ENCODE measurements at places on chromosomes 2 and 18. TPM values are rescaled to one million over a fixed set of nuclear protein-coding genes. Genes with fewer than 3 reads are reported as not detected.

DNA sequence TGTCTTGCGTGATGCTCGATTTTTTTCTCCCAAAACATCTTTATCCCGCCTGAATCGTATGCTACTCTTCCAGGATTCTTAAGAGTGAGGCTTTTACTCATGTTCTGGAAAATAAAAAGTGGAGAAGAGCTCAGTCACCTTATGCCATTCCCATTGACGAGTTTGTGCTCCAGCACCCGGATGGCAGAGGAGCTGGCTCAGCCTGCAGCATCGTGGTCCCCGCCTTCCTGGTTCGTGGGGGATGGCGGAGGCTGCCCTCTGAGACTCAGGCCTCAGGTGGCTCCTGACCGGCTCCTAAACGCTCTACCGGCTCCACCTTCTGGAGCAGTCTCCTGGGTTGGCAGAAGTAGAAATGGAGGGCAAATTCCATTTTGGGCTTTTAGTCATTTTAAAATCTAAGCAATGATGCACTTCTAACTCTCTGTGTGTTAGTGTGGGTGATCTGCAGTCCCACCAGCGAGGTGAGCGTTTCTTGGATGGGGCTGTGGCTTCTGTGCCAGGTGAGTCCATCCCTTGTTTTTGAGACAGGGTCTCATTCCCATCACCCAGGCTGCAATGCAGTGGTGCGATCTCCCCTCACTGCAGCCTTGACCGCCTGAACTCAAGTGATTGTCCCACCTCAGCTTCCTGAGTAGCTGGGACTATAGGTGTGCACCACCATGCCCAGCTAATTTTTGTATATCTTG, 27.8 kb downstream of the RTP5 start:
- no peak for DNase-seq

MZT2B gene
- 427 TPM for total RNA-seq

DNA sequence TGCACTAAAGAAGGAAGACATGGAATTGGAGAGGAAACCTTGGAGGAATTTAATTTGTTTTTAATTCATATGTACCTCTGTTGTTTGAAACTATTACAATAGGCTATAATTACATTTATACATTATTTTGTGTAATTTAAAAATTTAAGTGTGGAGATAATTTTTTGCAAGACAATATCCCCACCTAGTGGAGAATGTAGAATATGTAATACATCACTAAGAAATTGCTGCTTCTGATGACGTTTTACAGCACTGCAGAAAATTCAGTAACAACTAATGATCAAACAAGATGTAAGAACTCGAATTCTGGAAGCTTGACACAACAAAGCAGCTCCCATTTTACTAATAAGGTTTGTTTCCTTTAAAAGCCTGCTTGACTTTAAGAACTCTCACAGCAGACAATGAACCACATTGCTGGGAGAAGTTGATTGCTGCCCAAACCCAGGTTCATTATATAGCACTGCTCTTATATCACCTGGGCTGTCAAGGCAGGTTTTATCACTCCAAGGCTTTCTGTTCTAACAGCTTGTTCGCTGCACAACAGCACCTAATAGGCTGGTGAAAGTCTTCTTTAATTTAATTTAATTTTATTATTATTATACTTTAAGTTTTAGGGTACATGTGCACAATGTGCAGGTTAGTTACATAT, 53.4 kb downstream of the THADA start:
- peak; percentile 64 for DNase-seq

DNA sequence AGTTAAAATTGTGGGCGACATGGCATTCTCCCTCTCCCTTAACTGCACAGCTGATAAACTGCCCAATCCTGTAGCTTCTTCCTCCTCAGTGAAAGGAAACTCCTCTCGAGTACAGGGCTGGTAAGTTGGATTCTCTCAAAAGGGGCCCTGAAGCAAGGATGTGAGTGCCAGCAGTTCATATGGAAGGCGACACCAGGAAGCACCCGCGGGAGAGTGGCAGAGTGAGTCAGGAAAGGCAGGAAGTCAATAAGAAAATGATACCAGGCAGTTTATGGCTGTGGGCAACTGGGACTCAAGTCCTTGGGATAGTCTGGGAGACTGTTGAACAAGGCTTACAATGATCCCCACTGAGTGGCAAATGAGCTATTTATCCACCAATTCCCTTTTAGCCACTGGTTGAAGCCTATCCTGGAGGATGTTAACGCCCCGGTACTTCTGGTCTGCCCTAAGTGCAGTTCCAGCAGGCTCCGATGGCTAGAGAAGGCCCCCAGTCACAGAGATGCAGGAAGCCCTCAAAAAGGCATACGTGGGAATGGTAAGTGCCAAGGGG, 34.8 kb downstream of the ABHD3 start:
- DNase-seq, result peak; percentile 29

SERPINB10 gene
- not detected for total RNA-seq

DNA sequence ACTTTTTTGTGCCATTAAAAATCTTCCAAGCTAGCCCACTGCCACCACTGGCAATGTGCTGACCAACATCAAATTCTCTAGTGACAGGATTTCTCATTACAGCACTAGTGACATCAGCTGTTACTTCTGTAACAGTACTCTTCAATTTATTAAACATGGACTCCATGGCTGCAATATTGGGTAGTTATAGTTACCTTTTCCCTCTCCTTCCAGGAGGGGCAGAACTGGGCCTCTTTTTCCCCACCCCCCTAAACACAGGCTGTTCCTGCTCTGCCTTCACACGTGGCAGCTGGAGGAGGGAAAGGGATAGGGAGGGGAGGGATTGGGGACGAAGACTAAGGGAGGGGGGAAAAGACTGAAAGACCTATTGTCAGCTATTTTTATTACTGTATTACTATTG, 38.1 kb downstream of the TRAK2 start:
- DNase-seq, result no peak

DNA sequence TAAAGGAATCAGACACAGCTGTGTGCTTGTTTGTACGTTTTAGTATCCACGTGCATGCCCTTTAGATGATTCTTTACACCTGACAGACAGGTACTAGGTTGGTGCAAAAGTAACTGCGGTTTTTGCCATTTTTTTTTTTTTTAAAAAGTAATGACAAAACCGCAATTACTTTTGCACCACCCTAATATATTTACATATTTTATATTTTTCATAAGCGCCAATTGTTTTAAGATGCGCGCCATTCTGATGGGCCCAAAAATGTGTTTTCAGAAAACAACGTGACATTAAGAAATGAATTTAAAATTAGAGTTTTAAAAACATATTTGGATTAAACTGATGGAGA, 972 bp upstream of the COBLL1 start:
- no peak for DNase-seq

DNA sequence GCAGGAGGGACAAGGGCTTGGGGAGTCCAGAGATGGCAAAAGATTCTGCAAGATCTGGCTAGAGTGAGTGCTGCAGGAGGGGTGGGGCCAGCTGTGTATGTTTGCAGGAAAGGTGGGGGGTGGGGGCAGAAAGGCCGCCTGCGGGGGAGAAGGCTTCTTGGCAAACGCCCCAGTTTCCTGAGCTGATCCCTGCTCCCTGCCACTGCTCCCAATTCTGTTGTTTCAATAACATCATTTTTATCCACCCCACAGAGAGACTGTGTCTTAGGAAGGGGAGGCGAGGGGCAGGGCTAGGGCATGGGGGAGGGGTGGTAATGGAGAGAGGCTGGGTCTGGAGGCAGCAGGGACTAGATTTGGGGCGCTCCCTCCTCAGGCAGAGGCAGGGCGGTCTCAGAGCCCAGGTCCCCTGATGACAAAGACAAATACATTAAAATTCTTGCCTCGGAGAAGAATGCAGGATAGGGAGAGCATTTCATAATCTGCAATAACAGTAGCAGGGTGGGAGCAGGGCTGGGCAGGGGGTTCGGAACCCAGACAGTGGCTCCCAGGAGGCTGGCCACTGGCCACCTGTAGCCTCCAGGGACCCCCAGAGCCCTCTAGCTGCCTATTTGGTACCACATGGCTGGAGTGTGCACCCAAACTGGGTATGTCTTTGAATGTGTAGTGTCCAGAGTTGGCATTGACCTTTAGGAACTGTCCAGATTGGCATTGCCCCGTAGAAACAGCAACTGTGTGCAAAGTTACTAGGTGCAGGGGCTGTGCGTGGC, 2.1 kb upstream of the WNT6 start:
- peak; percentile 64 for DNase-seq

GLI2 gene
- 0.74 TPM for total RNA-seq

MRPS5 gene
- 61.0 TPM for total RNA-seq

GRCh38 chr2:196248467-196249094, 77.2 kb upstream of the STK17B start:
- no peak for DNase-seq

- DNase-seq, result peak; percentile 35
These were observed 250.9 kb downstream of the PTH2R start for GRCh38 chr2:208657468-208657867.

DNA sequence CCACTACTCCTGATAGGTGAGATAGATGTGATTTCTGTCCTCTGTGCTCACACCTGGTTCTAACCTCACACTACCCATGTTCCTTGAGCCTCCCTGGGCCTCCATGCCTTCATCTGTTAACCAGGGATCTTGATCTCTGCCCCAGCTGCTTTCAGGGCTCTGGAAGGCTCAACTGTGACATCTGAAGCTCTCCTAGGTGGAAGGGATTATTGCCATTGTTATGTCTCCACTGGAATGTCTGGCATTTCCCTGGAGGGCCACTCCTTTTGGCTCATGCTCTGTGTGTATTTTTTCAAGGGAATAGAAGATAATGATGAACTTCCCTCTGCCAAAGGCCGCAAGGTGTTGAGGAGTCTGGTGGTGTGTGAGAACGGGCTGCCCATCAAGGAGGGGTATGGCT, 41.2 kb downstream of the PCARE start:
- DNase-seq, result peak; percentile 57

CD207 gene
- not detected for total RNA-seq

TDRD15 gene
- total RNA-seq, result not detected

DNA sequence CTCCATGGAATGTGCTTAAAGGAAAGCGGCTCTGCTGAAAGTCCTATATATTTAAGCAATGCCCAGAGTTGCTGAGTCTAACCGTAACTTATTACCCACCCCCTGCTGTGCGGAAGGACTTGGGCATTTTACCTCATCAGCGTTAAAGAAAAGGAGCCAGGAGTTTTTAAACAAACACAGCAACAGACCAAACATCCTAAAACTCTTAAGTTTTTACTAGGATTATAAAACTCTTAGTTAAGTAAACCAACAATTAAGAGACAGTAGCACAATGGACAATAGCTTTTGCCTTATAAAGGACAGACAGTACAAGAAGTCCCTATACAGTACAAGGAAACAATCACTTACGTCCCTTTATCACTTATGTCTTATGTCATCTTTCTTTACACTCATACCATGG, 90.2 kb downstream of the ZNF521 start:
- no peak for DNase-seq

DNA sequence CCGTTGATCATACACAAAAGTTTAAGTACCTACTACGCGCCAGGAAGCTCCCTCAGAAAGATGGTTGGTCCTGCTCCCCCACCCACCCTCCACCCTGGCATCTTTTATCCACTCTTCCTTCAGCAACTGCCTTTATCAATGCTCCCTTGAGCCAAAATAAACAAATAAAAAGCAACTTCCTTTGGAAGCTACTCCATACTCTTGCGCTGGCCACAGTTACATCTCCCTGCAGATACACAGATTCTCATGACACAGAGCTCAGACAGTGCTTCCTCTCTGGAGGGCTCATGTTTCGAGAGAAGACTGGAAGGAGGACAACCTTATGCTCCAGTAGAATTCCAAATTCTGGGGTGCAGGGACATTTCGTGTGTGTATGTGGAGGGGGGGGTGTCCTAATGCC, 3.8 kb upstream of the STEAP3 start:
- DNase-seq, result no peak

GRP gene
- total RNA-seq, result not detected

DNA sequence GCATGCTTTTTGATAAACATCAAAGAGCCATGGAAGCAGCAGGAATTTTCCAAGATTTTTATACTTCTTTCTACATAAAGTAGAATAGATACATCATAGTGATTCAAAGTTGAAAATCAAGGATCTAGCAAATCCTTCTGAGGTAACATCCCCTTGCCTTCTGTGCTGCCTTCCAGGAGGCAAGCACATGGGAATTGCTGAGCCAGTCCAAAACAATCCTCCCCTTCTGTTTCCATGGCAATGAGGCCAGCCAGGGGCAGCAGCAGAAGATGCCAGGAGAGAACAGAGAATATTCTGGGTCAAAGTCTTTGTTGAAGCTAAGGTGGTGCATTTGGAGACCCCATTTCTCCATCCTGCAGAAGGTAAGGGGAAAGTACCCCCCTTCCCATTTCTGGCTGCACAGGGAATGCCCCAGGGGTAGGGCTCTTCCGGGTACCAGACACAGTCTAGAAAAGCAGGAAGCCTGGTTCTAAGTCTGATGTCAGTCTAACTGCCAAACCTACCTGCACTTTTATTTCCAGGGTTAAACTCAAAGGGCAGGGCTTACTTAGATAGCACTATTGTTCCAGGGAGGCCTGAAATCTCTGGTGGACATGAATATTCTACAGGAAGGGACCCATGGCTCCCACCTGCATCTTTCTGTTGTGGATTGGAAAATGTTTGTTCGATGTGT, 22.1 kb downstream of the CENPA start:
- no peak for DNase-seq

- DNase-seq, result peak; percentile 35
These were observed 56.0 kb downstream of the ATIC start for GRCh38 chr2:215367662-215368492.

SERPINB3 gene
- 0.28 TPM for total RNA-seq

DNA sequence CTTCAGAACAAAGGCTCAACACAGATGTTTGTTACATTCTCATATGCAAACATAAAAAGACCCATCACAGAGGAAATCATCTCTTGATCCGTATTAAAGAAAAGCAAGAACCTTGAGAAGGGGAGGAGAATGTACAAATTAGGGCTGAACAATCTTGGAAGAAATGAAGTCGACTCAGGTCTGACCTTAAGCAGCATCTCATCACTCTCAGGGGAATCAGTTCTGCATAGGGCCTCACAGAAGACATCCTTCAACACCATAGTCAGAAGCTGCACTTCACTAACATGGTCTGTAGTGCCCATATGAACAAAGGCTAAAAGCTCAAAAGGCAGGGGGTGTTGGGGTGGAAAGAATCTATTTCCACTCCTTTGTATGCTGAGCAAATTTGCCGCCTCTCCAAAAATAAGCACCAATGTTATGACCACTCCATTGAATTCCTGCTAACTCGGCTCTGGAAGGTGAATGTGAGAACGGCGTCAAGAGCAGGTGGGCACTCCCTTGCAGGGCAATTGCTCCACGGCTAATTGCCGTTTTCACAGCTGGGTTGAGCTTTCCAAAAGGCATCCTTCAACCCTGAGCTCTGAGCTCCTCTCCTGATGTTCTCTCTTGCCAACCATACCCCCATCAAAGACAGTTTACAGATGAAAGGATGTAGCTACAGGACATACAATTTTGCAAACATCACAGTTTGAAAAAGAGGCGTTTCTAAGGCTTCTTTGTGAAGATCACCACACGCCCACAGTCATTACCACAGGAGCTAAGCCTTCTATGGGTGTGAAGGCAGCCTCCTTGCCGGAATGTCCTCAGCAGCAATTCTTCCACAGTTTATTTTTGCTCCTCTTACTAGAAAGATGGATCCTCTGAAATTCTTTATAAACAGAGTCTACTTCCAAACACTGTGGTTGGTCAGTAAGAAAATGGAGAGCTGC, 10.0 kb downstream of the KLF7 start:
- DNase-seq, result no peak

MAPK4 gene
- not detected for total RNA-seq

GRCh38 chr2:18907508-18907907, 318.1 kb upstream of the NT5C1B start:
- no peak for DNase-seq

GRCh38 chr2:230492107-230492506, 76.1 kb downstream of the SP100 start:
- no peak for DNase-seq

GRCh38 chr2:110904116-110904778, 171.9 kb downstream of the ACOXL start:
- DNase-seq, result no peak

- DNase-seq, result no peak
These were observed at the start of gene IL36A for GRCh38 chr2:113005030-113005509. TSS of gene IL36A (plus strand) at chr2:113005459. CDS start at chr2:113005872, 413 bp downstream.

Data from MCF 10A (cell line).